ENCODE measurements at places on chromosomes 11 and 22.

DNA sequence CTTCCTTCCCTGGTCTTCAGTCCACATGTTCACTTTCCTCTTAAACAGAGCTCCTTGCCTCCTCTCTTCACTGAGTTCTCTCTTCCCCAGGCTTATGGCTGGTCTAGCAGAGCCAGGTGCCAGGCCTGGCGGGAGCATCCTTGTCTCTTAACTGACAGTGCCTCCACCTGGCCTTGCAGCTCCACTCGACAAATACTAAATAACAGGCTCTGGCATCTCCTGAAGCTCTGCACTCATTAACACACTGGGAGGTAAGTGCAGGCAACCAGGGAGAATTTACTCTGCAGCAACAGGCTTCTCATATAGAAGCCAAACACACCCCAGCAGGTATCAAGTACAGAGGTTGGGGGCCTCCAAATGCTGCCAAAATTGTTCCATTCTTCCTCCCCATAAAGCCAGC is 438.1 kb downstream of the SOX6 start:
- no peak for DNase-seq

DNA sequence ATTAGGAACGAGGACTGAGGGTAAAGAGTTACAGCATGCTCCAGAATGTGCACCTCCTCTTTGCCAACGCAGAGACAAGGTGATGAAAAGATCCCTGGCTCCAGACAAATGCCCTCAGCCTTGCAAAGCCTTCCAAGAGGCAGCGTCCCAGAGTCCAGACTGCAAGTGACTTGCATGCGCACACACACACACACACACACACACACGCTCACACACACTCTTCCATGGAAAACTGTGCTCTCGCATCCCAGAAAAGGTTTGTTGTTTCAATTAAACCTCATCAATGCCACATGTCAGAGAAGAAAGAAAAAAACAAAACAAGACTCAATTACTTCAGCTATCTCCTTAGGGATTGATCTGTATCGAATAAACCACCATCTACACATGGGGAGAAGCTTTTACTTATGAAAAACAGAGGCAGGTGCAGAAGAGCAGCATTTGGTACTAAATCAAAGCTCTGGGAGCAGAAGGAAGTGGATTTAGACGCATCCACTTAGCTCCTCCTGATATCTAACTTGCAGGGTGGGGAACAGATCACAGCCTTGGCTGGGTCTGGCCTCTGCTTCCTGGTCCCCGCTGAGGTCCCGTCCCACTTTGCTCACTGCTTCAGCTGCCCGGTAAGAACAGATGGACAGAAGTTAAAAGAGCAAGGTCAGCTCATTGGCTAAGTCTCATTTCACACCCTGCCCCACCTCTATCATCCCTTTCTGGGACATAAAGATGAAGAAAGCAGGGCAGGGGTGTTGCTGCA is 249.8 kb upstream of the BLID start:
- no peak for DNase-seq

GRCh38 chr11:88402192-88402715 is 64.7 kb upstream of the CTSC start:
- no peak for DNase-seq

DNA sequence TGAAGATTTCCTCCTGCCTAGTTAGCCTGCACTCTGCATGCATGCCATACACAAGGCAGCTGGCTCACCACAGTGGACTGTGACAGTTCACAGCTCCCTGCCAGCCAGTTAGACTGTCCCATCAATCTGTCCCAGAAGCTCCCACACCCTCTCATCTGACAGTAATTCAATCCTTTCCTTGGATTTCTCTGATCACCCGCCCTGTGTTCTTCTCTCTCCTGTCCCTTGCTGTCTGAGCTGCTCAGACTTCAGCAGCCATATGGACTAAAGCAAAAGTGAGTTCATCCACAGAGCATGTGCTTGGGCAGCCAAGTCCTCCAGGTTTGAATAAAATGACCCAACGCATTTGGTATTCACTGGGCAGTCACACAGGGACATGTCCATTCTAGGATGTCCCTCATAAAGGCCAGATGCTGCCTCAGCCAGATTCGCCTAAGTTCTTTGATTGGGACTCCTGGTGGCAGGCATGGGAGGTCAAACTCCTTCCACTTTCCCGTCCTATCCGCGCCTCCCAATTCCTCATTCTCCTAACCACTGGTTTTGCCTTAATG is 54.5 kb upstream of the ZBTB44 start:
- no peak for DNase-seq

GRCh38 chr22:46115388-46115678 is 35.0 kb upstream of the PPARA start:
- no peak for DNase-seq

DNA sequence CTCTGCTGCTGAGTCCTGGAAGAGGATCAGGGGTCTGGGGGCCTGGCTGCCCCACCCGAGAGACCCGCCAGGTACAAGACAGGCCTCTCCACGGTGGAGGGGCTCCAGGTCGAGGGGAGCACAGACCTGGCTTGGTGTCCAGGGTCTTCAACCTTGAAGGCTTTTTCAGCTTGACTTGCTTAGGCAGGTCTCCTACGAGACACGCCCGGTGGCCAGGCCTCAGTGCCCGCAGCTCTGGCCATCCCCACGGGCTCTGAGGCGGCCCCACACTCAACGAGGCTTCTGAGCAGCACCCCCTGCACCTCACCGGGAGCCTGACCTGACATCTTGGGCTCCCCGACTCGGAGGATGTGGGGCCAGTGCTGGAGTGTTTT is 6.6 kb upstream of the PLXNB2 start:
- DNase-seq = no peak
